Fibroblast of pulmonary artery (primary cell): ENCODE measurements at places on chromosomes 2 and 18.

GRCh38 chr18:2933995-2934394, 78.9 kb downstream of the LPIN2 start:
- no peak for DNase-seq

DNA sequence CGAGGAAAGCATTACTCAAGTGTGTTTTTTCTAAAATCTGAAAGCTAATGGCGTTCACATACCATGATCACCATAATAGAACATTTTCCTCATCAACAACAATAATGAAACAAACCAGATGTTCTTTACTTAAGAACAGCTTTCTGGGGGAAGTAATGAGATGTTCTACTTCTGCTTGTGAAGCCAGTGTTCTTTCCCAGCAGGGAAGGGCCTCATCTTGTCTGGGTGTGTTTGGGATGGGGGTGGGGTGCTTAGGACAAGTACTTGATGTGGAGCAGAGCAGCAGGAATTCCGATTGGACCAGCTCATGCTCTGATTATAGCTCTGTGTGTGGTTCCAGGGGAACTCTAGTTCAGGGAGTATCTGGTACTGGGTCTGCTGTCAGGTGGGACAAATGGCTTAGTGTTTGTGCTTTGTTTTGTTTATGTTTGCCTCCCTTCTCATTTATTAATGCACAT, 163.0 kb upstream of the NOSTRIN start:
- DNase-seq = peak; percentile 87

DNA sequence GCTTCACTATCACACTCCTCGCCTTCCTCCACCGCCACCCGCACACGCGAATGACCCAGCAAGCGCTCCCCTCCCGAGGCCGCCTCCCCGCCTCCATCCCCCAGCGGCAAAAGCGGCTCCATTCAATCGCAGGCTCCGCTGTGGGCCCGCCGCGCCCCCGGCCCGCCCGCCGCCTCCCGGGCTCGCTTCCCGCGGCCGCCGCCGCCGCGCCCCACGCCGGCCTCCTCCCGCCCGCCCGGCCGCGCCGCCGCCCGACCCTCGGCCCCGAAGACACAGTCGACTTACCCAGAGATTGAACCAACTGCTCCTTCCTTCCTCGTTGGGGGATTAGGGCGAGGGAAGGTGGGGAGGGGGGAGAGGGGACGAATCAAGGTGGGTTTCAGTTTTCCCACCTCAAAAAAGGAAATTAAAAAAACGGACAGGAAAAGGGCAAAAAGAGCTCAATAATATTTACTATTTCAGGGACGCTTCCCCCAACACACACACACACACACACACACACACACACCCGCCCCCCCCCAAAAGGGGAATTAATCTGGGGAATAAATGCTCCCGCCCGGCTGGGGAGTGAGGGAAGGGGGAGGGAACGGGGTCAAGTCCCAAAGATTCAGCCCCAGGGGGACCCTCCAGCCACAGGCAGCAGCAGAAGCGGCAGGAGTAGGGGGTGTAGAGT, 743 bp downstream of the XPO1 start:
- no peak for DNase-seq

GRCh38 chr2:231642631-231643494, 50.2 kb downstream of the TEX44 start:
- peak; percentile 90 for DNase-seq

- DNase-seq = no peak
Measured at GRCh38 chr2:127650041-127650784, 4.3 kb downstream of the GPR17 start.

GRCh38 chr2:220347626-220348025, 720.2 kb downstream of the SLC4A3 start:
- no peak for DNase-seq

GRCh38 chr2:232894251-232894650, 24.2 kb downstream of the SNORC start:
- no peak for DNase-seq

- no peak for DNase-seq
Measured at GRCh38 chr2:176096243-176096985, 3.2 kb upstream of the HOXD12 start.

DNA sequence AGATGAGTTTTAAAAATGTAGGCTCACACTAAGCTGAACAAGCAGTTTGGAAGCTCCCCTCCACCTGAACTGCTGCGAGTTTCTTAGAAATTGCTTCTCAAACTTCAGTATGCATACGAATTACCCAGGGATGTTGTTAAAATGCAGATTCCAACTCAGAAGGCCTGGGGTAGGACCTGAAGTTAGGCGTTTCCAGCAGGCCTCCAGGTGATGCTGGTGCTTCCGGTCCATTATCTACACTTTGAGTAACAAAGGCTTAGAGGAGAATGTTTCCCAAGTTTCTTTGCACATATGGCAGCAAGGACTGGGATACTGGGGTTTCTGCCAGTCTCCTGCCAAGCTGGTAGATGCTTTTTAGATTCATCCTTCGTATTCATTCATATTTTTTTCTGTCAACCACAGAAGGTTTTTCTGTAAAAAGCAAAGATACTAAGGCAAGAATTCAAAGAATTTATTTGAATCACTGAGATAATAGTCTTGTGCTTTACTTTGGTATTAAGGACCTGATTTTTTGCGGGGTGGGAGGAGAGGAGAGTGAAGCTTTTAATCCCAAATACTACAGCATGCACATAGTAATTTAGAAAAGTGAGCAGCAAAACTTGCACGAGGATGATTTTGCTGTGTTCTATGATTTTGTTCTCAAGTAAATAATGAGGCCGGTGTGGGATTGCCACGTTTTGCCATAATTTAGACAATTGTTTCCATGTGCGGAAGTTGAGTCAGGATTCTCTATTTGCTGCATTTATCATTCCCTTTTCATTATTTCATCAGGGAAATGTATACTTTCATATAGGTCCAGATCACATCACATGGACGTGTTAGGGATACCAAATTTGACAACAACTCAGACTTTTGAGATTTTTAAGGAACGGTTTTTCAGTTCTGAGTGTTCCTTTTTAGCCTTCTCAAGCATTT, 137.6 kb upstream of the SPATS2L start:
- DNase-seq = no peak

GRCh38 chr2:25215948-25216679, 47.7 kb upstream of the POMC start:
- DNase-seq = peak; percentile 68

- DNase-seq = peak; percentile 70
Measured at GRCh38 chr2:213065583-213066442, 85.6 kb downstream of the IKZF2 start.

DNA sequence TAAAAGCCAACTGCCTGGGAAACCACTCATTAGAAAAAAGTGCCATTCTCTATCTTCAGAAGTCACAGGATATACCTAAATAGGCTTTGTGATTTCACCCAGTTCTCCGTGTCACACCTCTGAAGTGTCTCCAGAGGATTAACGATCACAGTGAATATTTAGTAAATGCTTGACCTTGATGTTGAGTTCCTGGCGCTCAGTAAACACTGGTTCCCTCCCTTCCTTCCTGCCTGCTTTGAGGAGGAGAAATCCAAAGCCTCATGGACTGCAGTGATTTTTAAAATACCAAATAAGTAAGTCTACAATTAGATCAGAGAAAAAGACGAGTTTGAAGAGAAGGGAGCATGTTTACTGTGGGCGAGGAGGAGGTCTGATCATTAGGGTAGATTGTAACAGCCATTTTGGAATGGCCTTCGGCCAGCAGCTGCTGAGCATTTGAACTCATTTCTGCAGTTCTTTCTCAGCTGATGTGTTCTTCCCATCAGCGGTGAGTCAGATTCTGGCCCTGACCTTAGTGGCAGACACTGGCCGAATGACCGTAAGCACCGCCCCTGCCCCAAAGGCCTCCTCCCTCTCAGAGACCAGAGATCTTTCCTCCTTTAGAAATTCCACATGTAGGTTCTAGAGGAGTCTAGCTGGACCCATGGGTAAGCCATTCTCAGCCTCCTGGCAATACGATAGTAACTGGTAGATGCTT, 62.1 kb upstream of the SLC16A14 start:
- peak; percentile 55 for DNase-seq

- peak; percentile 72 for DNase-seq
Measured at GRCh38 chr2:102262216-102263129, 48.9 kb upstream of the IL1RL1 start.

- no peak for DNase-seq
Measured at GRCh38 chr2:101149241-101150192, 1.7 kb downstream of the TBC1D8 start.

GRCh38 chr2:217988014-217988839, 14.6 kb downstream of the TNS1 start:
- DNase-seq = peak; percentile 80

DNA sequence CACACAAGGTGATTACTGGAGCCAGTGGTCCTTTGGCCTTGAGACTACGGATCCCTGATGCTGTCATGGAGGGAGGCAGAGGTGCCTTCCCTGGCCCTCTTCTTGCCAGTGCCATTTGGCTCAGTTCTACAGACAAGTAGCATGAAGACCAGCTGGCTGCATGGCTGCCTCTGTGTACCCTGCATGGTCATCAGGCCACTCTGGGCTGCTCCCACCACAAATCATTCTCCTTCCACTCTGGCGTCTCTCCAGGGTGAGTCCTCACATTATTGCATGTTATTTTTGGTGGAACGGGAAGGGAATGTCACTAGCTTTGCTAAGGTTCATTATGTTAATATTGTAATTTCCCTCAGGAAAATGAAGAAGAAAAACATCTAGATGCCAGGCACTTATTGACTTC, 229.8 kb downstream of the VAPA start:
- DNase-seq = no peak

GRCh38 chr2:96097951-96098823, 18.2 kb downstream of the ADRA2B start:
- no peak for DNase-seq

DNA sequence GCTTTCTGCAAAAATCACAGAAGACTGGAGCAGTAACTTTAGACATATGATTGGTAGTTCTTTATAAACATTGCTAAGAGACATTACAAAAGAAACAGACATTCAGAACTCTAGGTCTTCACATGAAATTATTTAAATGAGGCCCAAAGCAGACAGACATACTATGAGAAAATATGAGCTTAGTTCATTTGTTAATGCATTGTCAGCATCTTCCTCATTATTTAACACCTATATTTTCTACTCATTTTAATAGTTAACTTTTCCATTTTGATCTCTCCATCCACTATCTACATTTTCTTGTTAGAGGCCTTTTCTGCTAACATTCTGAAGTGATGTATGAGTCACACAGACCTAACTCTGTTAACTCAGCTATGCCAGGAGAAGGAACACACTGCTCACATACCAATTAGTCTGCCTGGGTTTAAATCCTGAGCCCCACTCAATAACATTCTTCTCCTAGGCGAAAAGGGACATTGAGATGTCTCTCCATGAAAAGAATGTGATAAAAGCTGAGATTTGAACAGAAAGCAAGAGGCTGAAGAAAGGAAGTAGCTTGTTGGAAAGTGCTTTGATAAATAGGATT, 400.3 kb upstream of the PKDCC start:
- peak; percentile 2 for DNase-seq

DNA sequence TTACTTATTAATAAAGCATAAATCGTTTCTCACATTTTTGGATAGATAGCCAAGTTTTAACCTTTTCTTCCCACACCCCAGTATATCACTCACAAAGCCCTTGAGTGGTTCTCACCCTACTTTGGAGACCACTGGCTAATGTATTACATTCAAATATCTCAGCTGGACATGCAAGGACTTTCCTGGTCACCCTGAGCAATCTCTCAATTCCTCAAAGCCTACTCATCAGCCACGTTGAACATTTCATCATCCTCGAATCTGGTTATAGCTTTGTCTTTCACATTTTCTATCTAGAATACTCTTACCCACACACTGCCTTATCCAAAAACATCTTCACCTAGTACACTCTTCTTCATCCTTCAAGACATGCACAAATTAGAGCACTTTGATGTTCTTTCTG, 71.1 kb upstream of the MAPRE2 start:
- DNase-seq = peak; percentile 27

DNA sequence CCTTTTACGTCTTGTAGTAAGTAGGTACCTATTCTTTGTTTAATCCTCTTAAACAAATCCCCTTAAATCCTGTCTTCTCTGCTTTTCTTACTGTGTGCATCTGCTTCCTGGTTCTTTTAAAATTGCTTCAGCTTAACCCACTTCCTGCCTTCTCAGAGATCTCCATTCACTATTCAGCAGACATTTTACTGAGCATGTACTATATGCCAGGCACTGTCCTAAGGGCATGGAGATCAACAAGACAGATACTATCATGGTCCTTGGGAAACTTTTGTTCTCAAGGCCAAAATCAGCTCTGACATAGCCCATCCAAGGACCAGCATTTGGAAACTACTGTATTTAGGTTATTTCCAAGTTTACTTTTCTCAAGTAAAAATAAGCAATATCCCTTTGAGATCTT, 227.5 kb downstream of the TPGS2 start:
- no peak for DNase-seq

DNA sequence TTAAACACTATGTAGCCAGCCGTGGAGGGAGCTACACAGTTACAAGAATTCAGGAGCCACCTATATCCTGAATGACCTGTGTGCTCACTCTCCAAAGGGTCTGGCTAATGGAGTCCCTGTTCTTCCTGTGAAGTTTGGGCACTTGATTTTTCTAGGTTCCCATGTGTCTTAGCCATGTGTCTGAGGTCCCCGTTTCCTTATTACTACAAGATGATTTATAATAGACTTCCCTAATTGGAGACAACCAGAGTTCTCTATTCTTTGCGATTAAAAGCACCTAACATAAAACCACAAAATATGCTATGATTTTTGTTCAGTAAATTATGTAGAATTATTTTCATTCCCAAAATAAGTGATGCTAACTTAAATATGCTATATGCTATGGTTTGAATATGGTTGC, 83.4 kb downstream of the PDK1 start:
- no peak for DNase-seq

DNA sequence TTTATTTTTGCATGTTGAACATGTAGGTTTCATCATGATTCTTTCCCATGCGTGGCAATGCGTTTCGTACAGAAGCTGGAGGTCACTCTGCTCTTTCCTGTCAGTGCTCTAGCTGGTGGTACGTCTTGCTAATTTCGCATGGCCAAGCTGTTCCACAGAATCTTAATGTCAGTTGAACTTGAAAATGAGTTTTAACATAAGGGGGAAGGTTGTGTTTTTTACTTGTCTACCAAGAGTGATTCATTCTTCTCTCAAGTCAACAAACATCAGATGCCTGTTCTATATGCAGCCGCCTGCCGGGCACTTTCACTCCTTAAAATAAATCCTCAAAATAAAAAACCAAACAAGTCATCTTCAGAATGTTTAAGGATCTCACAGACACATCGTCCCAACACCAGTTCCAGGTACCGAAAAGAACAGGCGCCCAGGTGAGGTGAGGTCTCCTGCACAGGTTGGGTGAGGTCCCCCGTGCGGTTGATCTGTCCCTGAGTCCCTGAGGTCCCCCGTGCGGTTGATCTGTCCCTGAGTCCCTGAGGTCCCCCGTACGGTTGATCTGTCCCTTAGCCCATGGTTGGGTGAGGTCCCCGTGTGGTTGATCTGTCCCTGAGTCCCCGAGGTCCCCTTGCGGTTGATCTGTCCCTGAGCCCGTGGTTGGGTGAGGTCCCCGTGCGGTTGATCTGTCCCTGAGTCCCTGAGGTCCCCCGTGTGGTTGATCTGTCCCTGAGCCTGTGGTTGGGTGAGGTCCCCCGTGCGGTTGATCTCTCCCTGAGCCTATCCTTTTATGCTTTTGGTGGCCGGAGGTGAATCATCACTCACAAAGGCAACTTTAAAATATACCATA, 57.0 kb upstream of the KCNG2 start:
- no peak for DNase-seq
